Activated CD8-positive, alpha-beta T cell treated with anti-CD3 and anti-CD28 coated beads, Interleukin-2, amount 10 ng/mL, durations not matched to agents 7 days and 5 days (primary cell): ENCODE measurements at places on chromosomes 3 and 15. TPM values are rescaled to one million over a fixed set of nuclear protein-coding genes. Genes with fewer than 3 reads are reported as not detected.

GRCh38 chr15:78850941-78851755, 21.5 kb upstream of the MORF4L1 start:
- DNase-seq = no peak

GRCh38 chr15:83769411-83769999, 115.6 kb downstream of the ADAMTSL3 start:
- DNase-seq = no peak

GRCh38 chr3:101703169-101703568, 16.7 kb upstream of the RPL24 start:
- DNase-seq = no peak

DNA sequence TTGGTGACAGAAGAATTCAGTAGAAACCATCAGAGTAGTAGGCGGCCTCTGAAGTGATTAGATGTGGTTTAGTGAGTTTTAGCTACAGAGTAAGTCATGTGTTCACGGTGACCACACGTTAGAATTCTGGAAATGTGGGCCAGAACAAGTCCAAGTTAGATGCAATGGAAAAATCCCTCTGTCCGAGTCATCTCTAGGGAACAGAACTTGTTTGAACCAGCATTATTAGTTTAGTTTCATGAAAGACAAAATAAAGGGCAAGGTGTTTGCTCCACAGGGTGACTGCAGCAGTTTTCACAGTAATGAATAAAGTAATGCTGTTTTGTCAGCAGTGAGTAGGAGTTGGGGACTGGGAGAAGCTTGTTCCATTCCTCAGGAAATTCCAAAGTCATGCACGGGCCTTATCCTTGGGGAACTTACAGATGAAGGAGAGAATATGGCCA, 100.2 kb downstream of the CGNL1 start:
- no peak for DNase-seq

DNA sequence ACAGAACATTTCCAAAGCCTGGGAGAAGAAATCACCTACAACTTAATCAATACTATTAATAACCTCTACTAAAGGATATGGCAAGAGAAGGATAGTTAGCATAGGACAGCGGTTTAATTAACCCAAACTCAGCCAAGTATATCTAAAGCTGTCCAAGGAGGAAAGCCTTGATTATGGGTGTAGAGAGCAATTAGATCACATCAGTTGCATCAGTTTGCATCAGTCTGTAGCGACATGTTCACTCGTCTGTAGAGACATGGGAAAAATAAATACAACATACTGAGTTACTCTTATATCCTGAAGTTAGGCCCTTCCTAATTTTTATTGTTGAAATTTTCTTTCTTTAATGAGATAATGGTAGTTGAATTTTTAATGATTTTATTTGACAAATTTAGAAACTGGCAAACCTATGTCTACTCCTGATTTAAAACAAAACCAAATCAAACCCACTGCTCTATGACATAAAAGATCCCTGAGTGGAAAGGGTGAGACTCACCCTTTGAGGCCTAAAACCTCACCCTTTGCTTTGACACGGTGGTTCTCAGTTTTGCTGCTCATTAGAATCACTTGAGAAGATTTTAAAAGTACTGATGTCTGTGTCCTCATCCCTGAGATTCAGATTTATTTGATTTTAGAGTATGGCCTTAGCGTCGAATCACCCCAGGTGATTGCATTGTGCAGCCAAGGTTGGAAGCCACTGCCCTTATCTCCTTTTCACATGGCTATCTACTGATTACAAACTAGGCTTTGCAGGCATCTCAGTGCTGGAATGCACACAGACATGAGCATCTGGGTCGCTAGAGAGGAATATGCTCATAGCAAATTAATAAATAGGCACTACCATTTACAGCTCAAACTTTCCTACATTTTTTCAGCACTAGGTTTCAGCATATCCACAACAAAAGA, 2.8 kb upstream of the CLRN1 start:
- no peak for DNase-seq

DNA sequence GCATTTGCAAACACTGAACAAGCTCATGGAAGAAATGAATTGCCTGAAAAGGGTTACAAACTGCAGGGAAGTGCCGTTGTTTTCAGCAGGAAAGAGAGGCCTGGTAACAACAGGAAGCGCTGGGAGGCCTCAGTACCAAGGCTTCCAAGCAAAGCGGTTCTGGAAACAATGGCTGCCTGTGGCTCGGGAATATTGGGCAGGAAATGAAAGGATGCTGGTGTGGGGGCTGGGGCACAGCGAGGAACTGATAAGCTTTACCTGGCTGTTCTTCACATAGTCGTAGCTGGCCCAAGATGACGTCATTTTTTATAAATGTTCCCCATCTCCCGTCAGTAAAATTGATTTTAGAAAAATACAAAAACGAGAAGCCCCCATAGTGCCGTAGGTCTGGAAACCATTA, 55.9 kb downstream of the ARHGAP31 start:
- DNase-seq = no peak

DNA sequence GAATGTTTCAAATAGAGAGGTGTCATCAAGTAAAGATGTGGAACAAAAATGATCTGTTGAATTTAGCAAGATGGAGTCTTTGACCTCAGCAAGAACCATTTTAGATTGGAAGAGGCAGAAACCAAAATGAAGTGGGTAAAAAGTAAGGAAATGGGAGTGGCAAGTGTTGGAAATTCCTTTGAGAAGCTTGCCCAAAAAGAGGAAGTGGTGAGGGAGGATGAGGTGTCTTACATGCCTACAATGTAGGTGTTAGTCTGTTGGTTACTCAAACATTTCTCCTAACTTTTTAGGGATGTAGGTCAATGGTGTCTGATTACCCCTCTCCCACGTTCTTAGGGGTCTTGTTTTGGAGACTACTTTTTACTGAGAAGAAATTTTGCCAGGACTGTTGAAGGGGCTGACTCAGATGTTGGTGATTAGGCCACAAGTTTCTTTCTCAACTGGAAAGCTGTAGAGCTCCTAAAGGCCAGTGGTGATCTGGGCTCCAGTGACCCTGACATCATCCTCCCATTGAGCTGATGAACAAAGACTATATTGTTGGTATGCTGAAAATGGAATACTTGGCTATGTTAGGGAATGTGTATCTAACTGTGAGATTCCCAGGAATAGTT, 5.1 kb downstream of the PPP2R3A start:
- DNase-seq = no peak

- DNase-seq = no peak
Observed at GRCh38 chr15:76191539-76192244, 119.6 kb downstream of the ETFA start.

Gene GSK3B
- 40.0 TPM for total RNA-seq

Gene PIAS1
- total RNA-seq = 44.2 TPM

Gene ISL2
- 0.32 TPM for total RNA-seq
